NCI-H2171 treated with DMSO at 0.1 percent for 48 hours (cell line): ENCODE measurements at places on chromosomes 1 and 21.
A peak's percentile ranks its signal among the peaks of the same experiment; 100 is the strongest.

- no peak for DNase-seq
These were observed 1.5 kb upstream of the FCMR start for GRCh38 chr1:206923009-206923960.

GRCh38 chr1:196557797-196558196, 50.4 kb downstream of the KCNT2 start:
- no peak for DNase-seq

GRCh38 chr1:220579317-220579716, 51.4 kb downstream of the MARK1 start:
- peak; percentile 18 for DNase-seq

DNA sequence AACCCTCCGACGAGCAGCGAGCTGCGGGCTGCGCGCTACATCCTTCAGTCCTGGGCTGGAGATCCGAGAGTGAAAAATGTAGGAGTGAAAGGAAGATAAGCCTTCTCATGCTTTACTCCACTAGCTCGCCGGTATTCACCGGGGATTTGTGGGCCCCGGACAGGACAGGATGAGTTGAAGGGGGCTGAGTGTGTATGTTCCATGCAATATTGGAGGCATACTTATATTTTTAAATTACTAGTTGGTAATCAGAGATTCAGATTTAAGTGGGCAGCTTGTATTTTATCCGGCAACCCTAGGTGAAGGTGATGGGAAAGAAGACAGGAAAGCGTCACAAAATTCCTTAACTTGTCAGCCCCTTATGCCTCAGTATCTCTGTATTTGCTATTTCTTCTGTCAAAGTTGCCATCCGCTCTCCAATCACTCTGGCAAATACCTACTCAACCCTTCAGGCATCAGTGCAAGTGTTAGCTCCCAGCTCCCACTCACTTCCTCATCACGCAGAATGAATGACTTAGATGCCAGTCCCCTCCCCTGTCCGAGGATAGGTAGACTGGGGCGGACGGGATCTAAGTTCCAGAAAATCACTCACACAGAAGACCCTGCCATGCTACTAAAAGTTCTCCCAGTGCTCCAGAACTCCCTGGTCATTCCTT, 503 bp upstream of the PIGM start:
- peak; percentile 25 for DNase-seq

GRCh38 chr21:24829397-24829796, 777.9 kb downstream of the MRPL39 start:
- DNase-seq, result no peak

- peak; percentile 82 for DNase-seq
These were observed 509 bp downstream of the PIK3R3 start for GRCh38 chr1:46131712-46132528.

DNA sequence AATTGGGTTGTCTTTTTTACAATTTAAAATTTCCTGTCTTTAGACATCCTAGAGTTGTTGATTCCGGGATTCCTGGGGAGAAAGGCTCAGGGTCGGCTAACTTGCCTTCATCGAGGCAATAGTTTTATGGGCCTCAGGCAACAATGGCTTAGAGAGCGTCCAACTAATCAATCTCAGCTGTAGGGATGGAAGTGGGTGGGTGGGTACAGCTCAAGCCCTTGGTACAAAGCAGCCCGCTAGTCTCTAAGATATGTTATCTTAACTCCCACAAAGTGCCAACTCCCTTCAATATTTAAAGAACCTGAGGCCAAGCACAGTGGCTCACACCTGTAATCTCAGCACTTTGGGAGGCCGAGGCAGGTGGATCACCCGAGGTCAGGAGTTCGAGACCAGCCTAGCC, 6.9 kb upstream of the FMN2 start:
- no peak for DNase-seq

GRCh38 chr1:90798344-90798743, 81.2 kb upstream of the BARHL2 start:
- DNase-seq, result no peak
